ENCODE measurements at places on chromosomes 13 and 19. TPM values are rescaled to one million over a fixed set of nuclear protein-coding genes. Genes with fewer than 3 reads are reported as not detected.

GRCh38 chr13:44872751-44873150 lies 116.5 kb downstream of the NUFIP1 start:
- no peak for DNase-seq

DNA sequence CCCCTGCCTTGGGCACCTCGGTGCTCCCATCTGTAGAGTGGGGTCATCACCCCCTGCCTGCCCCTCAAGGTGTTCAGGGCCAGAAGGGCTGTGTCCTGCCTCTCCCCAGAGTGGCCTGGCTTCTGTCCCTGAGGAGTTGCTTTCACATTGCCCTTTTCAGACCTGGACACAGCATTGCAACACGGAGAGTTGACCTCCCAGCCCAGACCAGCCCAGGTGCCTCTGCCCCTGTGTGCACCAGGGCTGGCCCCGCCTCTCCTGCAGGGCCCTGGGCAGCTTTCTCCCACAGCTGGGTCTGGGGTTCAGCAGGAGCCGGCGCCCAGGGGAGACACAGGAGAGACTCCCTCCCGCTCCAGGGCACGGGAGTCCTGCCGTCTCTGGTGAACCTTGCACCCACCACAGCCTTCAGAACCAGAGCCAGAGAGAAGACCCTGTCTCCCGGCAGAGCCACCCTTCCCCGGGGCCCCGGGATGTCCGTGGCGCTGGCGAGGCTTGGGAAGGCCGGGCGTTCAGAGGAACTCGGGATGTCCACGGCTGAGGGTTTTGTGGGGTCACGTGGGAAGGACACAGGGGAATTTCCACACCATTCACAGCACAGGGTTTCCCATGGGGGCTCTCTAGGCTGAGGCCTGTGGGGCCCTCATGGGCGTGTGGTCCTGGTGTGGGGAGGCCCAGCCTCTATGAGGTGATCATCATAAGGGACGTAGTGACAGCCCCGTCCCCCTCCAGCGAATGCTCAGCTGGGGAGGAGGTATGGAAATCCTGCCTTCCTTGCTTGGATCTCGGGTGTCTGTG lies 23.2 kb downstream of the C13orf46 start:
- peak; percentile 91 for DNase-seq

- DNase-seq: no peak
Measured at GRCh38 chr13:75325711-75326110, 156.3 kb downstream of the TBC1D4 start.

DNA sequence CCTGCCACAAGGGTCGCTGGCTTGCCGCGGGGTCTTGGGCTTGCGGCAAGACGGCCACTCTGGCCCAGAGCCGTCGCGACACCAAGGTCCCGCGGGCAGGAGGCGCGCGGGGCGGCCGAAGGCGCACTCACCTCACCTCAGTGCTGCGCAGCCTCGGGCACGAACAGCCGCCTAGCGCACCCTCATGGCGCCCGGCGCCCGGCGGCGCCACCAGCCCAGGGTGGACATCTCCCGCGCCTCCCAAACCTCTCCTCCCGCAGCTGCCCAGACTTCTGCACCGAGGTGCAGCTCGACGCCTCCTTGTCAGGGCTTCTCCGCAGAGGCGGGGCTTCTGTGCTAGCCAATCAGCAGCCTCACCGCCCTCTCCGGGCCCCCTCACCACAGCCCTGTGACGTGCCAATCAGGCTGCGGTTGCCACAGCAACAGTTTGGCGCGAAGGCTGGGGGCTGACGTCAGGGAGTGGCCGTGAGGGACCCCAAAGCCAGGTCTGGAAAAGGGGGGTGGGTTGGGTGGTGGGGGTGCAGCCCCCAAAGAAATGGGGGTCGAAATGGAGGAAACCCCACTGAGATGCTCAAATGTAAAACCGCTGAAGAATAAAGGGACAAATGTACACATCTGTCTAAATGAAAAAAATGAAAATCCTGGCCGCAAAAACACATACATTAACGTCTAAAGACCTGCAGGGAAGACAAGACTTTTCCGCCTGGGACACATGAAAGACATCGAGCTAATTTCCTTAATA lies at the start of the genes PEG3 and ZIM2:
Gene PEG3 (minus strand): TSS at position 276 of the 742 bp plus-strand sequence. CDS start 16,071 bp downstream, outside the sequence.
Gene ZIM2 (minus strand): TSS at position 276 of the 742 bp plus-strand sequence. CDS start 16,449 bp downstream, outside the sequence.
- peak; percentile 53 for DNase-seq

- no peak for DNase-seq
Measured at GRCh38 chr19:33699754-33700407, 78.1 kb downstream of the CHST8 start.

- no peak for DNase-seq
Measured at GRCh38 chr13:63107179-63107943, 1691.7 kb upstream of the PCDH20 start.

Gene HRC
- total RNA-seq: not detected

Gene IZUMO4
- total RNA-seq: 5.2 TPM

Gene ANKLE1
- total RNA-seq: 0.48 TPM

Gene ADAMTS10
- 12.0 TPM for total RNA-seq

Gene C13orf42
- total RNA-seq: not detected

Gene SERPINE3
- total RNA-seq: not detected

Gene NLRP7
- total RNA-seq: not detected
